Stimulated activated CD8-positive, alpha-beta memory T cell treated with anti-CD3 and anti-CD28 coated beads, Interleukin-4, amount 100 ng/mL, for 1 hour (primary cell): ENCODE measurements at places on chromosomes 4 and X.

DNA sequence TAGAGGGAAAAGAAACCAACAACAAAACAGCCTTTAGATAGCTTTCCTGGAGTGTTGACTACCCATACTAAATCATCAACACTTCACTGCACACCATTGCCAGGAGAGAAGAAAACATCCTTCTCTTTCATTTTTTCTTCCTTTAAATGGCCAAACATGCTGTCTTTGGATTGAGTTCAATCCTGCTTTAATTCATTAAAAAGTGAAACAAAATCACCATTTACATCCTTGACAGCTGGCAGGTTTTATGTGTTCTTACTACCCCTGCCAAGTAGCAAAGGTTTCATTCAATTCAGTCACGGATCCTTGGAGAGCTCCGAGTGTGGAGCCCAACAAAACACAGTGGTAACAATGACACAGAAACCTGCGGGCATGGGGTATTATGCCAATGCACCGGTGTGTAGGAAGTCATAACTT is 568.3 kb downstream of the ANKRD50 start:
- no peak for DNase-seq

DNA sequence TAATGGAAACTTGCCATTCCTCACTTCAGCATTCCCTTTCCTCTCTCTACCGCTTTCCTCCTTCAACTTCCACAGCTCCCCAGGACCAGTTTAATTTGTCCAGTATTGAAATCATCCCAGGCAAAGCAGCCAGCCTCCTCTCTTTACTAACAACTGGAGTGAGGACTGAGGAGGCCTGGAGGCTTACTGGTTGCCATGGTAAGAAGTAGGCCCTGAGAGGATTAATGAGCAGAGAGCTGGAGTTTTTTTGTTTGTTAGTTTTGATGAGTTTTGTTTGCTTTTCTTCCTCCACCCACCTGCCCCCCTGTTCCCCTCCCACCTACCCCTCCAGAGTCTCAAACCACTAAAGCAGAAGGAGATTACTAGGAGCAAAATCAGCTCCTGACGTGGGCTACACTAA is 29.5 kb upstream of the PLP1 start:
- no peak for DNase-seq

GRCh38 chrX:136495043-136495442 is 2.3 kb upstream of the HTATSF1 start:
- no peak for DNase-seq

DNA sequence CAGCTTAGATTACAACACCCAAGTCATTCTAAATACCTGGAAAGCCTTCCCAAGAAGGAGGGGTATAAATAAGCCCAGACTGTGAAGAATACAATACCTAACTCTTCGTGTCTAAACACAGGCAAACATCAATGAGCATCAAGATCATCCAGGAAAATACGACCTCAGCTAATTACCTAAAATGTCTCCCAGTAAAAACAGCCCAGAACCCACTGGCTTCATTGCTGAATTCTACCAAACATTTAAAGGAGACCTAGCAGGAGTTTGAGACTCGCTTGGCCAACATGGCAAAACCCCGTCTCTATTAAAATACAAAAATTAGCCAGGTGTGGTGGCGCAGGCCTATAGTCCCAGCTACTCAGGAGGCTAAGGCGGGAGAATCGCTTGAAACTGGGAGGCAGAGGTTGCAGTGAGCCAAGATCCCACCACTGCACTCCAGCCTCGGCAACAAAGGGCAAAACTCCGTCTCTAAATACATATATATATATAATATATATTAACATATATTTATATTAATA is 19.1 kb upstream of the HSFX4 start:
- DNase-seq, result no peak

GRCh38 chr4:87574996-87575395 is 33.3 kb upstream of the DSPP start:
- no peak for DNase-seq

DNA sequence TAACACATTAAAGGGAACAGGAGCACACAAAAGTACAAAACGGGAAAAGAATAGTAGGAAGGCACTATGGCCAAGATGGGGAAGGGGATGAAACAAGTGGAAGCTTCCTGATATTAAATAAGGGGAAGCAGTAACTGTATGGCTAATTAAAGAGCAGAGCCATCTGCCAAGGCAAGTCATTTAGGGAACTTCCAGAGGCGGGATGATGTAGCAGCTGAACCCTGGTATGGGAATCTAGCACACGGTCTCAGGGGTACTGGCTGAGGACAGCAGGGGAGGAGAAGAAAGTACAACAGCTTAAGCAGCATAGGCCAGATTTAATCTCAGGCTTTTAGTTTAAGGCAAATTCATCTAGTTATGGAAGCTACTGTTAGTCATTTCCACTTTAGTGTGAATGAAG is 59.1 kb downstream of the IGFBP7 start:
- DNase-seq, result no peak

DNA sequence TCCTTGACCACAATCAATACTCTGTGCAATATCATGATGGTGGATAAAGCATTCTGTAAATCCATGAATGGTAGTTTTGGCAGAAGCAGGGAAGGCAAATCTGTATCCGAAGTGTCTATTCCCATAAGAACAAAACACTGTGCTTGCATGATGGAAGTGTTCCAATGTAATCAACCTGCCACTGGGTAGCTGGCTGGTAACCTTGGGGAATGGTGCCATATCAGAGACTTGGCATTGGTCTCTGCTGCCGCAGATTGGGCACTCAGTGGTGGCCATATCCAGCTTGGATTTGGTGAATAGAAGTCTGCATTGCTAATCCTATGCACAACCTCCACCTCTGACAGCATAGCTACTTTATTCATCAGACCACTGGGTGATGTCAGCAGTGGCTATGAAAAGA is 114.3 kb upstream of the EMCN start:
- DNase-seq, result no peak

GRCh38 chr4:134691915-134692314 is 490.3 kb upstream of the PABPC4L start:
- DNase-seq, result no peak

DNA sequence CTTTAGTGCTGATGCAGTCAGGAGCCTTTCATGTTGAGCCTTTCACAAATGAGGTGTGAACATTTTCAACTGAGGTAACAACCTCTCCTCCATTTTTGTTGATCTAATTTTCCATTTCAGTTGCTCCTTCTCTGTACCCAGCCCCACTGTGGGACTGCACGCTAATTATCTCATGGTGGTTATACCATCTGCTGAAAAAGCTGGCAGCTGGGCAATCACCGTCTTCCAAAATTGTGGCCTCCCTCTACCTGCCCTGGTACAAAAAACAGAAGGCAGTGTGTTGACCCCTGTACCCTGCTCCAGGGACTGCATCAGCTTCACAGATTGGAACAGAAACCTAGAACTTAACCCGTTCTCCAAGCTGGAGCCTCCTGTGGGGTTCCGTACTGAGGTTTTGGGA is 72.4 kb upstream of the LONRF3 start:
- DNase-seq, result no peak

DNA sequence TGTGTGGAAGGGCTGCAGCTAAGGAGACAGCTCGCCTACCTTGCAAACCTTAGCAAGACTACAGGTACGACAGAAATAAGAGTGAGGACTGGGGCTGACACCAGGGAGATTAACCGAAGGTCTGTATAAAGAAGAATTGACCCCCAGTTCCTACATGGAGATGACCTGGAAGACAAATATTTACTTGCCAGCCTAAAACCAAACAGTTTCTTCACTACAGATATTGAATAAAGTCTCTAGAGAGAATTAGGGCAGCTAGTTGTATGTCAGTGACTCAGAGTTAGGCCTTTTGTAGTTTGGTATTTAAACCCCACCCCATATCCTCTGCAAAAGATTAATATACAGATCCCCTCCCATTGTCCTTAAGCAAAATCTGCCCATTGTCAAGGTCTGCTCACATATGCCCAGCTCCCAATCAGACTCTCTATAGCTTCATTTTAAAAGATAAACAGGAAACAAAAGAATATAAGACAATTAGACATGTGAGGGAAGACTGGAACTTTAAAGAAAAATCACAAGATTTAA is 28.1 kb upstream of the FRMPD3 start:
- no peak for DNase-seq

GRCh38 chr4:65665771-65666523 is 4.3 kb downstream of the EPHA5 start:
- DNase-seq, result no peak
